ENCODE measurements at places on chromosomes 4 and X. TPM values are rescaled to one million over a fixed set of nuclear protein-coding genes. Genes with fewer than 3 reads are reported as not detected.

The TLR6 gene
- total RNA-seq = 1.9 TPM

The HTR2C gene
- total RNA-seq = not detected

The SERTM2 gene
- total RNA-seq = not detected

The WAS gene
- 5.7 TPM for total RNA-seq

The SCRG1 gene
- 3.0 TPM for total RNA-seq

The SAGE1 gene
- total RNA-seq = not detected

The LRIT3 gene
- total RNA-seq = 0.23 TPM

The KDR gene
- total RNA-seq = 6.6 TPM

The PLXNA3 gene
- 9.5 TPM for total RNA-seq

The MAGED2 gene
- 302 TPM for total RNA-seq

The KDM6A gene
- total RNA-seq = 39.5 TPM

The SNCA gene
- 31.4 TPM for total RNA-seq

The FAM47C gene
- total RNA-seq = not detected

The PRRG1 gene
- 7.1 TPM for total RNA-seq

The KLHL5 gene
- 43.3 TPM for total RNA-seq

The CT45A7 gene
- total RNA-seq = not detected

The TMPRSS11A gene
- total RNA-seq = not detected

The RGN gene
- 16.5 TPM for total RNA-seq

The LDB2 gene
- total RNA-seq = 37.4 TPM

The HTT gene
- 28.3 TPM for total RNA-seq

The SLC16A2 gene
- total RNA-seq = 8.6 TPM

The ZCCHC18 gene
- total RNA-seq = 2.5 TPM

The ADAM29 gene
- total RNA-seq = not detected

The CT55 gene
- not detected for total RNA-seq

The N4BP2 gene
- total RNA-seq = 21.3 TPM

The ADH7 gene
- not detected for total RNA-seq

The ODAPH gene
- not detected for total RNA-seq

The NHS gene
- 6.7 TPM for total RNA-seq

The ARHGAP24 gene
- total RNA-seq = 10.7 TPM

The MAGEB2 gene
- total RNA-seq = not detected

The GATA1 gene
- total RNA-seq = not detected

The LRP2BP gene
- 2.8 TPM for total RNA-seq

The FAM13A gene
- 38.0 TPM for total RNA-seq

The SULT1B1 gene
- total RNA-seq = 0.23 TPM

The MAGEC3 gene
- not detected for total RNA-seq

The FGFRL1 gene
- 29.0 TPM for total RNA-seq

The ITIH6 gene
- total RNA-seq = not detected

The DCAF8L2 gene
- total RNA-seq = 1.3 TPM

The ARL9 gene
- total RNA-seq = 0.88 TPM

The UGT2B11 gene
- total RNA-seq = not detected

The SMPX gene
- 0.67 TPM for total RNA-seq

The SSX2B gene
- not detected for total RNA-seq

The RHOH gene
- 0.56 TPM for total RNA-seq

The SPP1 gene
- total RNA-seq = 80.0 TPM

The HPGDS gene
- total RNA-seq = 0.30 TPM

The CHRDL1 gene
- 1.9 TPM for total RNA-seq

The UGT2B15 gene
- not detected for total RNA-seq

The SSX4B gene
- total RNA-seq = not detected

The CSN1S1 gene
- not detected for total RNA-seq

Data from ovary (tissue), 10 donors.